ENCODE measurements at places on chromosomes 7 and 10.

- DNase-seq = no peak
Observed at GRCh38 chr7:26862834-26863233, 1.6 kb downstream of the SKAP2 start.

DNA sequence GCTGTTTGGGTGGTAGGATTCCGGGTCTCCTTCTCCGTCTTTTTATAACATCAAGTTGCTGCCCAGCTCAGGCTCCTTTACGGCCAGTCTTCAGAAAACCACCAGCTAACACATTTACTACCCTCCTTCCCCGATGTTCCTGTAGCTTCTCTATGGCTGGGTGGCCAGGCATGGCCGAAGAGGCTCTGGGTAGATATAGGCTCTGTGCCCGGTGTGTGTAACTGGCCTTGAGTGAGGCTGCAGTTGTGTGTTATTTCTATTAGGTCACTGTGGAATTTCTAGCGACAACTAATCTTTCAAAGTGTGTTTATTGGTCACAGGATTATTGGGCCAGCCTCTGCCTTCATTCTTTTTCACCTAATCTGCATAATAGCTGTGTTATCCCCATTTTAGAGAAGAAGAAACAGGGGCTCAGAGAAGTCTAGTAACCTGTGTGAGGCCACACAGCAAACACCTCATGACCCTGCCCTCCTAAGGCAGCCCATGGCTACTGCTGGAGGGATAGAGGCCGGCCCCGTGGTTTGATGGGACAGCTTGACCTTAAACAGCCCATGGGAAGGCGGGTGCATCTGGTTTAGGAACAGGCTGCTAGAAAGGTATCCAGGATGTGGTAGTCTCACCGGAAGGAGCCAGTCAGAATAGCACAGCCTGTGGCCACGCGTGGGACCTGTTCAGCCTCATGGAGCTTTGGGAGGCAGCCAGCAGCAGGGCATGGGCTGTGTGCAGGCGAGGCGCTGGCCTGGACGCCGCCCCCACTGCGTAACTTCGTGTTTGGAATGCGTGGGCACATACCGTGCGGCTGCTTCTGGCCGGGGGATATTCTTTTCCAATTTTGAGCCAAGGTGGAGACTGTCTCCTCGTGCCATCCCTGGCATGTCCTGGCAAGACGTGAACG is 29.7 kb downstream of the HTRA1 start:
- DNase-seq = no peak

- DNase-seq = no peak
Observed at GRCh38 chr10:38127812-38128211, 33.7 kb downstream of the ZNF37A start.

- DNase-seq = no peak
Observed at GRCh38 chr7:151273651-151274390, 25.3 kb upstream of the SMARCD3 start.

DNA sequence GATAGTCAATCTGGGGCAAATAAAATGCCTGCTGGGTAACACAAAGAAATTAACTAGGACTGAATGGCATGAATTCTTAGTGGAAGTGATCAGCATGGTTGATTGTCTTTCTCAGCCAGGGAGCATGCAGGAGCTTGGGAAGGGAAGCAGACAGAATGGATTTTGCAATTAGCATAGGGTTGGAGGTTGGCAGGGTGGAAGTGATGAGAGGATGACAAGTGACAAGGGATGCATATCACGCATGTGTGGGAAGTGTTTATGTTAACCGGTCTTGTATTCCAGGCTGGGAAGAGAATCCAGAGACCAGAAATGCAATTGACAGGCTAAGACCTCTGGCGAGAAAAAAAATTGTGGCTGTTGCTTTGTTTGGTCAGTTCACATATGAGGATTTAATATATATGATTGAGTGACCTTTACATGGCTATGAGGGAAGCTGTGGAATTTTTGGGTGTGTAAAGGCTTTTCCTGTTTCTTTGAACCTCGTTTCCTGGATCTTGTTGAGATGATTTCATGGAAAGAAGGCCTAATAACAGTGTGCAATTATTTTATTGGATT is 8.3 kb downstream of the MDFIC start:
- DNase-seq = no peak

DNA sequence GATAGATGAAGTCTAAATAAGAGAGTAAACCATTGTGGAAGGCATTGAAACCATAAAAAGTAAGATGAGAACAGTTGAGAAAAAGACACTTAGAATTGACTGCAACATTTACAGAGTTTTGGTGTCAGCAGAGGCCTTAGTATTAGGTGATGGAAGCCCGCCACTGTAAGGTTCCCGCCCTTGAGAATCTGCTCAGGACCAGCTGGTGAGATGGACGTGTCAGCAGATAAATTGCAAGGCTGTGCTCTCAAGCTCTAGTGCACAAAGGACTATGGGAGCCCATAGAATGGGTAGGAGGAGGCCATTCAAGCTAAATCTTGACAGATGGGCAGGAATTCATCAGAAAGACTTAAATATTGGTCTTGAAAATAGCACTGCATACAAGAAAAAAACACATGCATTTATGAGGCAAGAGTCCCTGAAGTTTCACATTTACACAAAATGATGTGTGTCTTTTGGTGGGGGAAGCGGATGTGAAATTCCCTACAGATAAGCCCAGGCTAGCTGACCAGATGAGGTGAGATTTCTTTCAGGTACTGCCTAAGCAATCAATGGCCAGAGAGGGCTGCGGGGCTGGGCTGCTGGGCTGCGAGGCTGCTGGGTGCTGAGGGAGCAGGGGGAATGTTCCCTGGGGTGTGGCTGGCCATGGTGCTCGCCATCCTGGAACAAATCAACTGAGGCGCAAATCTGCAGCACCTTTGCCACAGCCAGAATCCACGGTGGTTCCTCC is 42.5 kb downstream of the SYPL1 start:
- DNase-seq = no peak

GRCh38 chr7:73519867-73520672 is 2.0 kb downstream of the BAZ1B start:
- no peak for DNase-seq

DNA sequence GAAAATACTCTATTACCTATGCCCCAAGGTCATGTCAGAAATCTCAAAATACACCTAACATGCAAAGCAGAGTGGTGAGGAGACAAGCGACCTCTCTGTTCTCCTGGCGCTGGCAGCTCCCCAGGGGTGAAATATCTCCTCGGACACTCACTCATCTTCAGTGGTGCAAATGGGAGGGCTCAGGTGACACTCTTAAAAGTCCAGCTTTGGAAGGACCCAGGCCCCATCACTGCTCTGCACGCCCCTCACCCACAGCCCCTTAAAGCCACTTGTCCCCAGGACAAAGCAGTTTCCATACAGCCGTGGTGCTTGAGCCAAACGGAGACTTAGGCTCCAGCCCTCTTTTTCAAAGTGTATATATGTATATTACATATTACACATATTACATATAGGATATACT is 12.4 kb downstream of the PRKAG2 start:
- no peak for DNase-seq

DNA sequence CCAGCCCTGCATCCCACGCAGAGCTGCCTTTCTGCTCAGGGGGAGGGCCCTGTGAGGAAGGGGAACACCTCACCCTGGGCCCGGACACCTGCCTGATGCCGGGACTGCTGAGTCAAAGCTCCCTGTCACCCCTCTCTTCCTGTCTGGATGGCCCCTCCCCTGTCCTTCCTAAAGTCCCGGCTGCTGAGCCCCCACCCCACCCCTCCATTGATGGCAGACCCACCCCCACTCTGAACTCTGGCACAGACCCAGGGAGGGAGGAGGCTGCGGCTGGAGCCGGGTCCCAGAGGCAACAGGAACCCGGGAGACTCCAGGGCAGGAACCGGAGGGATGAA is 78.7 kb downstream of the ELFN1 start:
- DNase-seq = no peak
